ENCODE measurements at places on chromosomes 4 and X. TPM values are rescaled to one million over a fixed set of nuclear protein-coding genes. Genes with fewer than 3 reads are reported as not detected.

YY2 gene
- total RNA-seq, result 1.6 TPM

ZFX gene
- total RNA-seq, result 50.5 TPM

RPS6KA6 gene
- 2.2 TPM for total RNA-seq

SLC16A2 gene
- total RNA-seq, result 1.7 TPM

C1QTNF7 gene
- total RNA-seq, result not detected

GRID2 gene
- not detected for total RNA-seq
